ENCODE measurements at places on chromosomes 3 and 15. TPM values are rescaled to one million over a fixed set of nuclear protein-coding genes. Genes with fewer than 3 reads are reported as not detected.

SLCO2A1 gene
- under 0.01 TPM for total RNA-seq

TMCO5A gene
- not detected for total RNA-seq

THSD4 gene
- total RNA-seq: 67.5 TPM

GOLGA6L24 gene
- total RNA-seq: not detected

CHP1 gene
- total RNA-seq: 100 TPM

CHRD gene
- not detected for total RNA-seq

TM6SF1 gene
- total RNA-seq: not detected

PARP6 gene
- total RNA-seq: 31.9 TPM

CYP1A2 gene
- not detected for total RNA-seq

PP2D1 gene
- not detected for total RNA-seq

NR2E3 gene
- total RNA-seq: 1.6 TPM

GASK1A gene
- total RNA-seq: 24.3 TPM

HRH1 gene
- 0.87 TPM for total RNA-seq

SLC27A2 gene
- not detected for total RNA-seq

TPRG1 gene
- total RNA-seq: 2.0 TPM

ANKUB1 gene
- total RNA-seq: not detected

MST1 gene
- total RNA-seq: 9.4 TPM

CAMP gene
- not detected for total RNA-seq

IL17RB gene
- 0.11 TPM for total RNA-seq

PLA2G4F gene
- total RNA-seq: 0.79 TPM

CD86 gene
- total RNA-seq: 0.79 TPM

GFM1 gene
- 47.3 TPM for total RNA-seq

SERPINI2 gene
- total RNA-seq: not detected

EFCC1 gene
- total RNA-seq: not detected

CFAP92 gene
- 0.39 TPM for total RNA-seq

POTEB2 gene
- not detected for total RNA-seq

RTP3 gene
- total RNA-seq: not detected

CISH gene
- 1.5 TPM for total RNA-seq

C15orf39 gene
- 13.1 TPM for total RNA-seq

SLC12A1 gene
- total RNA-seq: not detected

MAP2K1 gene
- 32.1 TPM for total RNA-seq

AGBL1 gene
- total RNA-seq: not detected

TPRA1 gene
- total RNA-seq: 72.6 TPM

FLNB gene
- total RNA-seq: 1,199 TPM

NMB gene
- total RNA-seq: 3.5 TPM

CAMKV gene
- total RNA-seq: not detected

MRPS22 gene
- 69.9 TPM for total RNA-seq

SENP8 gene
- total RNA-seq: 3.5 TPM

MESP1 gene
- not detected for total RNA-seq

PAQR5 gene
- 0.22 TPM for total RNA-seq

C3orf20 gene
- 0.11 TPM for total RNA-seq

AMIGO3 gene
- 3.3 TPM for total RNA-seq

LCTL gene
- total RNA-seq: 0.43 TPM

B3GALNT1 gene
- 14.6 TPM for total RNA-seq

CDHR4 gene
- total RNA-seq: 1.2 TPM

CLDN1 gene
- not detected for total RNA-seq

Measured in placental epithelial cell (primary cell).